ENCODE measurements at places on chromosomes 6 and 20.

- peak; percentile 92 for DNase-seq
Measured at GRCh38 chr6:113588646-113589045, 268.5 kb upstream of the MARCKS start.

DNA sequence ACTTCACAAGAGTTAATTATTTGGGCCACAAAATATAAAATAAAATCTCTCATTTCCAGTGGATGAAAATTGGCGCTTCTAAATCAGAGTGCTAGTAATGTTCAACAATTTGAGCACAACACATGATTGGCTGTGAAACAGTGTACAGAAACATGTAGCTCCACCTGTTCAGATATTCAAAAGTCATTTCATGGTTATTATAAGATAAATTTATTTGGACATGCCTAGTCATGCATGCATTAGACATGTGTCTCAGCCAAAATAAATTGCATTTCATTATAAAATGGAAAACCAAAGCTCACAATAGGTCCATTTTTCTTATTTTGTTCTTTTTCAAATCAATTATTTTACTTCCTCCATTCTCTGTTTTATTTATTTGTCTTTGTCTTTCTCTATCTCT lies 374.8 kb downstream of the LMBRD1 start:
- DNase-seq = no peak

- DNase-seq = no peak
Measured at GRCh38 chr6:8947900-8948299, 512.6 kb upstream of the SLC35B3 start.

DNA sequence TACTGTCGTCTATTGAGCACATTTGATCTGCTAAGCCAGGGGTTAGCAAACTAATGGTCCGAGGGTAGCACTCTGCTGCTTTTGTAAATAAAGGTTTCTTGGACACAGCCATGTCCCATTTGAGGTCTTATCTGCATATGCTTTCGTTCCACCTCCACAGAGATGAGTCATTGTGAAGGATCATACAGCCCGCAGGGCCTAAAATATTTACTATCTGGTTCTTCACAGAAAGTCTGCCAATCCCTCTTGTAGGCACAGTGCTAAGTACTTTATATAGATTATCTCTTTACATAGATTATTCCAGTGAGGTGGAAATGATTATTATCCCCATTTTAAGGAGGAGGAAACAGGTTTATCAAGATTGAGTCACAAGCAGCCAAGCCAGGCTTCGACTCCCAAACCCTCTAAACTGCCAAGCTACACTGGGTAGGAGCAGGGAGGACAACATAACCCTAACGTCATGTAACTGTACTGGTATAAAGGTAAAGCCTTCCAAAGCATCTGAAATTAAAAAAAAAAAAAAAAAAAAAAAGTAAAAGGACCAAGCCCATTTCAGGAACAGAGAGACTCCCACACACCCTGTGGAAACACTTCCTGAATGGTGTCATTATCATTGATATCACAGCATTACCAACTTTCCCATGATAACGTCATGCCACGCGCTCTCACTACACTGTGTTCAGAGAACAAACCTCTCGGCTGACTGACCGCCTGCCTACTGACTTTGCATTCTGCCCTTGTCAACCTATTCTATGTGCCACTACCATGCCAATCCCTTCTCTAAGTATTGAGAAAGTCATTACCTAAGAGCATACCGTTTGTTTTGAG lies 101.0 kb downstream of the KIF16B start:
- no peak for DNase-seq

DNA sequence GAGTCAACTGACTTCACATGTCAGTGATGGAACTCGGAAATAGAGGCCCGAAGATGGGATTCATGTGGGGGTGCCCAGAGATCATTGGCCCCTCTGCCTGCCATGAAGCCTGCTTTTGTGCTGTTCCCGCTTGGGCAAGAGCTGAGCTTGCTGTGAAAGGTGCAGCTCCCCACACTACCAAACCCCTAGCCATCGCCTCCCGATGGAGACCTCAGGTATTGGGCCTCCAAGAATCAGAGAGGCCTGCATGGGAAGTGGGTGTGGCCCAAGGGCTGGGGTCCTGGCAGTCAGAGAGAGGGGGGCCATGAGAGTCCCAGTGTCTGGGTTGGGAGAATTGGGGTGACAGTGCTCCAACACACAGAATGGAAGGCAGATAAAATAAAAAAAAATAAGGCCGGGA lies 160.9 kb downstream of the SOD2 start:
- DNase-seq = no peak

GRCh38 chr6:111874025-111874415 lies 768 bp upstream of the FYN start:
- DNase-seq = peak; percentile 13

DNA sequence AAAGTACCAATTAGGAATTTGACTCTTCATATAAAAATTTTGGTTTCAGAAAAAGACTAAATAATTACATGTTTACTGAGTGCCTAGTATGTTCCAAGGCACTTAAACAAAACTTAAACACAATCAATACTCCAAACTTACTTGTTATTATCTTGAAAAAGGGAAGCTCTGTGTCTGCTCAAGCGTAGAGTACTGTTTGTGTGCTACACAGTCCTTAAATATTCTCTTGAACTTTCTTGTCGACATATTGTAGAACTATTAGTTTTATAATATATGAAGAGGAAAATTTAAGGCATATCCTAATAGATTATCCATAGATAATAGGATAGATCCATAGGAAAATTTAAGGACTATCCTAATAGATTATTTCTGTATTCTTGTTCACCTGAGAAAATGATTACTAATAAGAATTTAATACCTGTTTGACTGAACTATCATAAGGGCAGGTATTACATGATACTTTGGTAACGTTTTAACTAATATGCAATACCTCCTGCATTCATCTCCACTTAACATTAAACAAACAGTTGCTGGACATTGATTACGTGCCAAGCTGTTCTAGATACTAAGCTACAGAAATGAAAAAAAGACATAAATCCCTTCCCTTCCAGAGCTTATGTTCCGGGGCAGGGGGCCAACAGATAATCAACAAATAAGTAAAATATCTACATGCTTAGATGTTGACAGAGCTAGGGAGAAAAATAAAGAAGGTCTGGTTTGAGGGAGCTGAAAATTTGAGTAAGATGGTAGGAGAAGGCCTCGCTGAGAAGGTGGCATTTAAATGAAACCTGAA lies 115.2 kb upstream of the BCLAF1 start:
- DNase-seq = no peak

DNA sequence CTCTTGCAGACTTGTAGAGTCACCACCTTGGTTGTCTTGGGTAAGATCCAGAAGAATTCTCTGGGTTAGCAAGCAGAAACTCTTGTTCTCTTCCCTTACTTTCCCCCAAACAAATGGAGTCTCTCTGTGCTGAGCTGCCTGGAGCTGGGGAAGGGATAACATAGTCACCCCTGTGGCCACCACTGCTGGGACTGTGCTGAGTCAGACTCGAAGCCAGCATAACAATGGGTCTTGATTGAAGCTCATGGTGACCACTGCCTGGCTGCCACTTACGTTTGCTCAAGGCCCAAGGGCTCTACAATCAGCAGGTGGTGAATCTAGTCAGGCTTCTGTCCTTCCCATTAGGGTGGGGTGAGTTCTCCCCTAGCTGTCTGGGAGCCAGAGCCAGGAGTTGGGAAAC lies 15.4 kb upstream of the ERVFRD-1 start:
- DNase-seq = peak; percentile 5

DNA sequence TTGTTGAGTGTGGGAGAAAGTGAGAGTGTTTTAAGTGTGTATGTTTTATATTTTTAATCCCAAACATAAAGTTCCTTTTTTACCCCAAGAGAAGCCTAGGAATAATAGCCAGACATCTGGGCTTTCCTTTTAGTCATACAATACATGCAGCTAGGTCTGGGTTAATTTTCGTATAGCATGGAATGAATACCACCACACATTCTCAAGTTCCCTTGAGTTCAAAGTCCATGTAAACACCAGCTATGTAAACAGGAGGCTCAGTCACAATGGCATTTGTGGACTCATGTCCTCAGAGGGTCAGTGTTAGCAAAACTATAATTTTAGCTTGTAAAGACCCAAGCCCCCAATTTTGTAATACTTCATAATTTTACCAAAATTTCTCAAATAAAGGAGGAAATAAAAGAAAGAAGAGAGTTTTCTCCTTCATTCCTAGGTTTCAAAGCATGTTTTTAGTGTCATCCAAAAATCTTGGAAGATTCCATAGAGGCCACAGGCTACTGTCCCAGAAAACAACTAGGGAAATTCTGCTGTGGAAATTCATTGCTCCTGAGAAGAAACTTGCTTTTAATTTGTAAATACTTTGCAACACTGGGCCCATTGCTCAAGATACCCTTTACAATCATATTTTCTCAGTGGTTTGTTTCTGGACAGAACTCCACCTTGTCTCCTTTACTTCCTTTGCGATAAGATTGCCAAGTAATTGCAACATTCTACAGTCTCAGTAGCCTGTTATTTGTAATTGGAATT lies 671.2 kb downstream of the COL12A1 start:
- DNase-seq = peak; percentile 93

- DNase-seq = peak; percentile 51
Measured at GRCh38 chr6:108831104-108831503, 17.1 kb upstream of the ARMC2 start.

Measured in AG10803 (cell line).